ENCODE measurements at places on chromosomes 4 and X.

DNA sequence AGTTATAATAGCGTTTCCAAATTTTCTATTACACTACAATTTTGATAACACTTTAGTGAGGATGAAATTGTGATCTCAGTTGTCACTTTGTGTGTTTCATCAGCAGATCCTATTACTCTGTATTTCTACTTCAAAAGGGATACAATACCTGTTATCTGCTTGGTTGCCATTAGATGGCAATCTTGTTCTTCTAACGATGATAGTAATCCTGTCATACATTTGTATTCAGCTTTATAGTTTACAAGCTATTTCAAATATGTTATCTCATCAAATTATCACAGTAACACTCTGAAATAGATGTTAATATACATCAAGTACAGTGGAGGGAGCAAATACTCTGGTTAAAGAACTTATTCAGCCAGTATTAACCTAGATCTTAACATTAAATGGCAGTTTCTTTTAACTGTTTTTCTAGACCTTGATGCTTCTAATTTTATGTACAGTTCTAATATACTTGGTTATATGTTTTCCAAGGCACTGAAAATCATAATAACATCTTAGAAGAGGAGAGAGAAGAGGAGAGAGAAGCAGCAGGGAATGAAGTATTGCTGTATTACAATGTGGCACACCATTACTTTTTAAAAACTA, 292.0 kb downstream of the CCSER1 start:
- DNase-seq: no peak

DNA sequence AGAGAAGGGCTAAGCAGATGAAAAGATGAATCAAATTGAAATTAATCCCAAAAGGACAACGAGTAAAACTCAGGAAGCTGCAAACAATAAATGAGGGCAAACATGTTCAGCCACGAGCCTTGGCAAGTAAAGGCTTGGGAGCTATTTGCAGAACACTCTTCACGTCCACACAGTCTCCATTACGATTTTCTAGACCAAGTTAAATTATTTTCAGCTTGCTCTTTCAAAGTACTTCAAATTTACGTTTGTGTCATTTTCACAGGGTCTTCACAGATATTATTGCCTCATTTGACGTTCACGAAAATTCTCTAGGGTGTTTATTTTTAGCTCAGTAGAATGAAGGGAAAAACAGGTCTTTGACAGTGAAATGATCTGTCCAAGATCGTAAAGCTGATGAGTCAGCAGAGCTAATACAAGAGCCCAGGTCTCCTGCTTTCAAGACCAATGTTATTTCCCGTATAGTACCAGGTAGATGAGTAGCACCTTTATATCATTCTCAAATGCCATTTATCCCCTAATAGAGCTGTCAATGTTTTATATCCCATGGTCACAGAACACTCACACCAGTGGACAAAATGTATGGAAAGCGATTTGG, 20.9 kb downstream of the KLB start:
- no peak for DNase-seq

DNA sequence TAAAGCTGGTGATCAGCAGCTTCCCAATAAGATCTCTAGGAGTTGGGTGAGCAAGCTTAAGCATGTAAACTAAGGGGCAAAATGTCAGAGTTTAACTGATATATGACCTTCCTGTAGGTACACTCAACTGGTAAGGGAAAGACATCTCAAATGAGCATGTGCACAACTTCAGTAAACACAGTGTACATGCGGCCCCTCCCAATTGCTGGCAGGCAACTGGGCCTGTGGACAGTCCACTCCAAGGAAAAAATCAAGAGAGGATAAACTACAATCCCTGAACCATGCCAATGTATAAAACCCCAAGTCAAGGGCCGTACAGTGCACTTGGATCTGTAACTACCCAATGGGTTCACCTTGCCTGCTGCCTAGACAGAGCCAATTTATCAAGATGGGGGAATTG, 4.9 kb upstream of the NAA11 start:
- no peak for DNase-seq

DNA sequence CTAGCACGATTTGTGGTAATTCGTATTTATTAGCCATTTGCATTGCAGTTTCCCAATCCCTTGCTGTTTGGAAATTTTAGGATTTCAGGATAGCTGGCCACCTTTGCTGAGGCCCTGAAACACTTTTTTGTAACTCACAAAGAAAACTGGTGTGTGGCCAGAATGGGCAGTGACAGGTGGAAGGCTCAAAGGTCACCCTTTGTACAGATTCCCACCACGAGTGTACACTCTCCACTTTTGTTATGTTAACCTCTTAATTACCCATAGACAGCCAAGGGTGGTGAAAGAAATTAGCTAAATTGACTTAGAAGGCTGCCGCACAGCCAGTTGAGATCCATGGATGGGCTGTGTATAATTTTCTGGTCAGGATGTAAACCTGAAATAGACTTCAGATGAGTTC, 109.7 kb upstream of the ARX start:
- no peak for DNase-seq

DNA sequence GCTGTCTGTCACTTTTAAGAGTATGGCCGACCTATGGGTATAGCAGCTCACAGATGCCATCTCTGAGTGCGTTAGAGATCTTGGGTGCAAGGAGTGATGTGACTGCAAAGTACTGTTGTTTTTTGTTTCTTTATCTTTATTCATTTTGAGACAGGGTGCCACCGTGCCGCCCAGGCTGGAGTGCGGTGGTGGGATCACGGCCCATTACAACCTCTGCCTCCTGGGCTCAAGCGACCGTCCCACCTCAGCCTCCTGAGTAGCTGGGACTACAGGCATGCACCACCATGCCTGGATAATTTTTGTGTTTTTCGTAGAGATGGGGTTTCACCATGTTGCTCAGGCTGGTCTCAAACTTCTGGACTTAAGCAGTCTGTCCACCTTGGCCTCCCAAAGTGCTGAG, 71.4 kb downstream of the CCKAR start:
- DNase-seq: no peak

DNA sequence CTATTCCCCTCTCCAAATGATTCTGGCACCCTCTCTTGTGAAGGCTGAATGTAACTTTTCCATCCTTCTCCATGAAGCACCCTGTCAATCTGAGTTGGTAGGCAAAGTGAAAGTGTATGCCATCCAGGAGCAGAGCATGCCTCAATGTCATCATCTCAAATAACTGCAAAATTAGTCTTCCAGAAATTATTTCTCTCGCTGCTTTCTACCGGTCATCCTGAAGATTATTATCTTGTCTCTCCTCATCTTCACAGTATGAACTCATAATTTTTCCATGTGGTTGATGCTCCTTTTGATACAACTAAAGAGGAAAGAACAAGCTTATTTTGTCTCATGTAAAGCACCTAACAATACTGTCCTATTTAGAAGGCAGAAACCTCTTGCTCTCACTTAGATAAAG, 285.5 kb upstream of the PCDH7 start:
- DNase-seq: no peak

DNA sequence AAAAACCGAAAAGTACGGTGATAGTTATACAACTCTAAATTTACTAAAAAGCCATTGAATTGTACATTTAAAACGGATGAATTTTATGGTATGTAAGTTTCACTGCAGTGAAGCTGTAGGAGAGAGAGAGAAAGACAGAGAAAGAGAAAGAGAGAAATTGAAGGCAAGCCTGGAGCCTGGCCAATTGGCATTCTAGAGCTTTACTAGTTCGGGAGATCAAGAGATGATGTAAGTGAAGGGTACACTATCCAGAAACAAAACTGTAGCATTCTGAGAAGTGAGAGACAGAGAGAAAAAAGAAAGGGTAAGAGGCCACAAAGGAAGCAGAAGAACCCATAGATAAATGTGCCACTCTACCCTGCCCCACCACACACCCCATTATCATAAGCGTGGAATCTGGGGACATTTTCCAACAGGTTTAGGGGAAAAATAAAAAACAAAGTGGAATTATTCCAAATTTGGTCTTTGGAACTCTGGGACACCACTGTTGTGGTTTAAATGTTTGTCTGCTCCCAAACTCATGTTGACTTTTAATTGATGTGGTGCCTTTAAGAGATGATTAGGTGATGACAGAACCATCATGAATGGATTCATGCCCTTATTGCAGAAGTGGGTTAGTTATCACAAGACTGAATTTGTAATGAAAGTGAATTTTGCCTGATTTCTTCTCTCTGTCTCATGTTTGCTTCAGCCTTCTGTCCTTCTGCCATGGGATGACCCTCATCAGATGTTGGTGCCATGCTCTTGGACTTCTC, 123.0 kb upstream of the PLS3 start:
- DNase-seq: no peak

GRCh38 chr4:3729882-3730226, 36.3 kb upstream of the ADRA2C start:
- DNase-seq: no peak

- DNase-seq: no peak
Observed at GRCh38 chr4:125200556-125200955, 114.2 kb upstream of the FAT4 start.

GRCh38 chrX:42680666-42681065, 97.3 kb downstream of the PPP1R2C start:
- DNase-seq: no peak

- DNase-seq: no peak
Observed at GRCh38 chr4:10201381-10202223, 85.0 kb upstream of the WDR1 start.

DNA sequence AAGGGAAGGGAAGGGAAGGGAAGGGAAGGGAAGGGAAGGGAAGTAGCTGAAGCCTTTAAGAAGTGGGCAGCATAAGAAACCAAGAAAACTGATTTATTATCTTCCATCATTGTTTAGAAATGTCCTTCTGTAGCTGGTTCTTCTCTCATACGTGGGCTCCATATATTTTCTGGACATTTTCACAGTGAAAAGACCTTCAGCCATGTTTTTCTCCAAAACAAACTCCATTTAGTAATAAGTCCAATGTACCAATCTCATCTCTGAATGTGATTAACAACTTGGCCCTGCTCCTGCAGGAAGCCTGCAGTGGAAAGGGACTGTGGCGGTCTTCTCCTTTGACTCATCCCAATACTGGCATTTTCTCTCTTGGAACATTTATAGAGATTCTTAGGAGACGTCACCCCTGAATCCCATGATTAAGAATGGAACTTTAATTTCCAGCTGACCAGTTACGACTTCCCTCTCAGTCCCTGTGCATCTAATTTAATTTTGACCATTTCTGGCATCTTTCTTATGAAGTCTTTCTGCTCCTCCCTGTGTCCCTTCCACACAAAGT, 96.6 kb upstream of the GUCY1A1 start:
- no peak for DNase-seq

- DNase-seq: no peak
Observed at GRCh38 chr4:81424816-81425755, 46.6 kb downstream of the RASGEF1B start.

DNA sequence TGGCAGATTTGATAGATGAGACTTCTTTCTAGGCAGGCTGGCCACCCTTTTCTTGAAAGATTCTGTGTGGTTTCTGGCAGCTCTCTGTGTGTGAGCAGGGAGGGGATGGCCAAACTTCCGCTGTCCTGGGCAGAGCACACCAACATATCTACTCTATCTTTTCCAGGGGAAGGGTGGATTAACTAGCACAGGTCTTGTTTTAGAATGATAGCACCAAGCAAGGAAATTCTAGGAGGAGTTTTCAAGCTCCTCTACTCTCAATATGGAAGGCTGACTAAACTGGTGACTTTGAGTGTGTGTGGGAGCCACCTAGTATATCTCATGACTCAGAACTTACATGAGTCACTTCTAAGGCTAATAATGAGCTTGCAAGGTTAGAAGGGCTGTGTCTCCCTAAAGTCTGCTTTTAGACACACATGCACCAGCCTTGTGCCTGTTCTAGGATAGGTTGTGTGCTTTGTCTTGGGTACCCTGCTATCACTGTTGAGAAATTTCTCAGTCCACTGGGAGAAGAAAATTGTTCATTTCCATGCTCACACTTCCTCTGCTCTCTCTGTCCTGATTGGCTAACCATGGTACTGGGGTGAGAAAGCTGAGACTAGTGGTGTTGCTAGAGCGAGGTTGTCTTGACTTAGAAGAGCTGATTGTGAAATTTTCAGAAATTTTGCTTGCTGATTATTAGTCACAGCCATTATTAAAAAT, 72.9 kb downstream of the YIPF6 start:
- peak; percentile 52 for DNase-seq

- peak; percentile 54 for DNase-seq
Observed at GRCh38 chrX:13463608-13464007, 105.8 kb upstream of the EGFL6 start.

GRCh38 chrX:63754136-63754859, 30.7 kb downstream of the ARHGEF9 start:
- no peak for DNase-seq

DNA sequence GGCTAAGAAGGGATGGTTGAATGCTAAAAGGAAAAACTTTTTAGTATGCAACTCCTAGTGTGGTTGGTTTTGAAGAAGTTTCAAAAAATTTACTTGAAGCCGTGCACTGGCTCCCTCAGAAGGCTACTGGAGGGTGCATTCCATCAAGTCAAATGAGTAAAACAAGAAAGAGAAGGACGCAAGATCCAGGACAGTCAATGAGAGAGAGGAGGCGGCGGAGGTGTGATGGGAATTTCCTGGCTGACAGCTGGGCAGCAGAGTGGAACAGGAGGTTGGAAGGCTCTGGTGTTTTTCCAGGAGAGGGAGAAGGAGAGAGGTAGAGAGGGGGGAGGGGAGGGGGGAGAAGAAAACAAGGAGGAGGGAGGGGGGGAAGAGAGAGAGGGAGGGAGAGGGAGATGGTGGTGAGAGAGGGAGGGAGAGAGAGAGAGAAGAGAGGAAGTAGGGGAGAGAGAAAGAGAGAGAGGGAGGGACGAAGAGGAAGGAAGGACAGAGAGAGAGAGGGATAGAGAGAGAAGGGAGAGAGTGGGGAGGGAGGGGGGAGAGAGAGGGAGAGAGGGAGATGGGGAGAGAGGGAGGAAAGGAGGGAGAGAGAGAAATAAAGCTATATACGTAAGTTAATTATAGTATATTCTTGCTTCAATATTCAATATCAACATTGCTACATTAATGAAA, 126.4 kb downstream of the SH3KBP1 start:
- DNase-seq: no peak

DNA sequence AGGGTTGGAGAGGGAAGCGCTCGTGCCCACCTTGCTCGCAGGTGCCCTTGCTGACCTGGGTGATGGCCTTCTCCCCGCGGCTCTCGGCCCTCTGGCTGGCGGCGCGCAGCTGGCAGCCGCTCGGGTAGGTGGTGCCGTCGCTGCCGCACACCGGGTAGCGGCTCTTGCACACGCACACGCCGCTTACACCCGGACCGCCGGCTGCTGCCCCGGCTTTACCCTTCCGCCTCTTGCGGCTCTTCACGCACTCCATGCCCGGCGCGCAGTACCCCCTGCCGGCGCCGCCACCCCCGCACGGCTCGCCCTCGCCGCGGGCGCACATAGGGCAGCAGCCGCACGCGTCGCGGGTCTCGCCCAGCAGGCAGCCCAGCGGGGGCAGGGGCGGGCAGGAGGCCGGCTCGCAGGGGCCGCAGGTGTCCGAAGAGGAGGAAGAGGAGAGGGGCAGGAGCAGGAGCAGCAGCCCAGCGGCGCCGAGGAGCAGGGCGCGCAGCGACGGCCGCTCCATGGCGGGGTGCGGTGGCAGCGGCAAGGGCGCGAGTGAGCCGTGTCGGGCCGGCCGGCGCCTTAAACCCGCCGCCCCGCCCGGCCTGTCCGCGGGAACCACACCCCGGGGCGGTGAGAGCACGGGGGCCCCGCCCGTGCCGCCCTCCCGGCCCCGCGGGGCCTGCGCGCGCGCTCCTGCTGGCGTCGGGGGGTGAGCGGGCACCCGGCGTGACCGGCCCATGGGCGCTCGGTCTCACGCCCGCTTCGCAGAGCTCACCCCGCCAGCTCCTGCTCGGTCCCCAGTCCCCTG, at the start of gene IGFBP7:
Gene IGFBP7 (minus strand): TSS at position 539 of the 793 bp plus-strand sequence. CDS start 34 bp downstream, at position 505.
- DNase-seq: peak; percentile 70
